ENCODE measurements at places on chromosomes 4 and X.

GRCh38 chr4:139663561-139664138, 2.0 kb upstream of the MGST2 start:
- DNase-seq = no peak

DNA sequence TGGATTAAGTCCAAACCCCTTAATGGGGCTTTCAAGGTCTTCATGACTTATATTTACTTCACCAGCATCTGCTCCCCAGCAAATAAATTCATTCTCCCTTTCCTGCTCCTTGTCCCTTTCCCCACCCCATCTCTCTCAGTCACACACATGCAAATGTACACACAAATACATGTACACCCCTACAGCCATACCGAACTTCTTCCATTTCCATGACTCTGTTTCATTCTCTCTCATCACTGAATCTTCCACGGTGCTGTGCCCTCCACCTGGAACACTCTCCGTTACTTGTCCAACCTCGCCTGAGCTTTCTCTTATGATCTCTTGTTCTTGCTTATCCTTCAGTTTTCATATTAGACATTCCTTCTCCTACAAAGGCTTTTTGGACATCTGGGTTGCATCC, 22.0 kb upstream of the RPA4 start:
- DNase-seq = no peak

DNA sequence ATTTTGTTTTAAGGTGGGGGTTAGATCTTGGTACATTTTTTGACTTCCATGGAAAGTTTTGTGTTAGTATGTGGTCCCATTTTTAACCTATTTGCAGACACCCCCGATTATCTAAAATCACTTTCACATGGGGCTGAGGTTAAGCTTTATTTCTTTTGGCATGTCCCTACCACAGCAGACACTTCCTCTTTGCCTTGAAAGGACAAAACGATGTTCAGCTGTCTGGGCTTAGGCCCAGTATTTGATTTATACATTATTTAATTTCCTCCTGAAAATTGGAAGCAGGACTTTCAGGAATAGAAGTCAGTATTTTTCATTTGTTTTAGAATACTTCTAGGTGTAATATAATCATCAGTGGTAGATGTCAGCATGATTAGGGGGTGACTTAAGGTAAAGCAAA, 112.4 kb upstream of the SPRY1 start:
- no peak for DNase-seq

- DNase-seq = no peak
Measured at GRCh38 chrX:44432641-44433040, 89.2 kb upstream of the EFHC2 start.

- no peak for DNase-seq
Measured at GRCh38 chrX:39753293-39753996, 344.3 kb downstream of the BCOR start.

DNA sequence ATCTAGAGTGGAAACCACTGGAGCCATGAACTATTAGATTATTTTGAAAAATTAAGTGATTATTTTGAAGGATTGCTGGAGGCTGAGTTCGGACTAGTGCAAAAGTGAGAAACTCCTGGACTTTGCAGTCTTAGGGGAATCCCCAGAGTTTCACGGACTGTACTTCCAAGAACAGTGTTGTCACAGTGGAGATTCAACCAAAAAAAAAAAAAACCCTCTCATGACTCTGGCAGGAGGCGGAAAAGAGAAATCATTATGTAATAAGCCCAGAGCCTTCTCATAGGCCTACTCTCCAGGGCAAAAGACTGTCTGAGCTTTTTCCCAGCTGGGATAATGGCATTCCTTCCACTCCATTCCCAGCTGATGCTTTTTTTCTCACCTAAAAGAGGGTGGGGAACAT, 16.8 kb upstream of the C4orf51 start:
- no peak for DNase-seq

DNA sequence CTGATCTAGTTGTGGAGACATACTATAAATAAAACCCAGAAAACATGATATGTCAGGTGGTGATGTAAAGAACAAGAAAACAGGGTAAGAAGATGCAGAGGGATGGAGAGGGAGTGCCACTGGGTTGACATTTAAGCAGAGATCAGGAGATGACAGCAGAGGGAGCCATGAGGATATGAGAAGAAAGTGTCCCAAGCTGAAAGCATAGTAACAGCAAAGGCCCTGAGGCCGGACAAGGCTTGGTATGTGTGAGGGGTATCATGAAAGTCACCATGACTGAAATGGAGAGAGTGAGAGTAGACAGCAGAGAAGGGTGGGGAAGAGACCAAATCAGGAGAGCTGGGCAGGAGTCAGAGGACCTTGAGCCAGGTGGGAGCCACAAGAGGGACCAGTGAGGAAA, 3.4 kb downstream of the GPKOW start:
- DNase-seq = no peak

DNA sequence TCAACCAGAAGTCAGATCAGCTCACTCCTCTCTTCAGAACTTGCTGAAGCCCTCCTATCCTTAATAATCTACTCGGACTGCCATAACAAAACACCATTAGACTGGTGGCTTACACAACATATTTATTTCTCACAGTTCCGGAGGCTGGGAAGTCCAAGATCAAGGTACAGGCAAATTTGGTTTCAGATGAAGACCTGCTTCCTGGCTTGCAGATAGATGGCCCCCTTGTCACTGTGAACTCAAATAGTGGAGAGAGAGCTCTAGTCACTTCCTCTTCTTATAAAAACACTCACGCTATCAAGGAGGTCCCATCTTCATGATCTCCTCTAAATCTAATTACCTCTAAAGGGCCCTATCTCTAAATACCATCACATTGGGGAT, 125.1 kb downstream of the CAMK2D start:
- no peak for DNase-seq

- no peak for DNase-seq
Measured at GRCh38 chr4:48190839-48191238, 56.8 kb upstream of the TXK start.

- DNase-seq = no peak
Measured at GRCh38 chr4:186700746-186701145, 22.9 kb downstream of the FAT1 start.

GRCh38 chr4:129254526-129254925, 158.6 kb downstream of the C4orf33 start:
- no peak for DNase-seq

GRCh38 chrX:51795136-51795535, 51.9 kb downstream of the GSPT2 start:
- no peak for DNase-seq

DNA sequence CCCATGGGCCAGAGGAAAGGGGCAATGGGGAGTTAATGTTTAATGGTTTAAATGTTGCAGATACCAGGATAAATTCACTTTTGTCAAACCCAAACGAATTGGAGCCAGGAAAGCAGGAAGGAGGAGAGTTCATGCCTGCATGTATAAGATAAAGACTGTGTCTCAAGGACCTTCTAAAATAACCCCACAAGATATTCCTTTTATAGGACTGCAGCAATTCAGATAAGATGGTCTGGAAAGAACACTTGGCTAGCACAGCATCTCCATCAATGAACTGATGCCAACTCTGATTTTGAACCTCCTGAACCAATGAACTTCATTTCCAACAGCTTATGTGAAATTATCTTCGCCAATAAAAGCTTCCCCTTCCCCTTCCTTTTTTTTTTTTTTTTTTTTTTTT, 31.3 kb upstream of the LONRF3 start:
- no peak for DNase-seq

GRCh38 chrX:9515489-9515888, 50.6 kb downstream of the TBL1X start:
- no peak for DNase-seq

DNA sequence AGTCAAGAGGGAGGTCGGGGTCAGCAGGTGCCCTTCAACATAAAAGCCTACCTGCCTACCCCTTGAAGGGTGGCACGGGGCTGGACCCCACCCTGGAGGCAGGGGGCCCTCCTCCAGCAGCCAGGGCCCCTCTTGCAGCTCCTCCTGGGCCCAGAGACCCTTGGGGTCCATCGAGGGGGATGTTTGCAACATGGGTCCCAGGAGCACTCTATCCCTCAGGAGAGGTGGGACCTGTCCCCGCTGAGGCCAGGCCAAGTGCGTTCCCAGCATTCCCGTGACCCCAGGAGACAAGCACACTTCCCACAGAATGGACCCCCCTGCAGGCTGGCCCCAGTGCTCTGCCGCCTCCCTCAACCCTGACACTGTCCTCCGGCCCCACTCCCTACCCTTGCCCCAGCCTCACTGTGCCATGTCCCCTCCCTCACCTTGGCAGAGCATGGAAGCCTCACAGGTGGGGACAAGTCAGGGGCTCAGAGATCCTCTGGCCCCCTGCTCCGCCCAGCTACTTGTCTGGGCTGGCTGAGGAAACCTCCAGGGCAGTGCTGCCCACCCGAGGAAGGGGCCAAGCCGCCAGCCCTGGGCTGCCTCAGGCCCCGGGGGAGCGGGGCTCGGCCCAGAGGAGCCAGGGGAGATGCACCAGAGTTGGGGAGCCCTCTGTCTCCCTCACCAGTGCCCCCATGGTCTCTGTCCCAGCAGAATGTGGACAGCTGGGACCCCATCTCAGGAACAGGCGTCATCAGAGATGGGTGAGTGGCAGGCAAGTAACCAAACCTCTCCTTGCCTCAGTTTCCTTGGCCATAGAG, 2.2 kb downstream of the MXD4 start:
- DNase-seq = no peak

DNA sequence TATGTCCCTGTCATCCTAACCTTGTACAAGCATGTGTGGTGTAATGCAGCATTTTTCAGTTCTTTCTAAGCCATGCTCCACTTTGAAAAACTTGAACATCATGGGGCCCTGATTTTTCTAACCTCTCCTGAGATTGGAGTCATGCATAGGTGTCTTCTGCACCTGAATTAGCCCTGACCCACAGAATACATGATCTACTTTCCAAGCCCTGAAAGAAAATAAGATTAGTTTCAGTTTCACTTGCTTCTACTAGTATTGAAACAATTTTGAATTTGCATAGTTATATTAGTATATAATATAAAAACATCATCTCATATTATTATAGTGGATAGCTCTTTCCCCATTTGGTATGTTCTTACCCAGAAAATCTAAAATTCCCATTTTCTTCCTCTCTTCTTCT, 178.2 kb downstream of the HS3ST1 start:
- no peak for DNase-seq

- DNase-seq = no peak
Measured at GRCh38 chrX:110046001-110046400, 43.1 kb downstream of the TMEM164 start.

DNA sequence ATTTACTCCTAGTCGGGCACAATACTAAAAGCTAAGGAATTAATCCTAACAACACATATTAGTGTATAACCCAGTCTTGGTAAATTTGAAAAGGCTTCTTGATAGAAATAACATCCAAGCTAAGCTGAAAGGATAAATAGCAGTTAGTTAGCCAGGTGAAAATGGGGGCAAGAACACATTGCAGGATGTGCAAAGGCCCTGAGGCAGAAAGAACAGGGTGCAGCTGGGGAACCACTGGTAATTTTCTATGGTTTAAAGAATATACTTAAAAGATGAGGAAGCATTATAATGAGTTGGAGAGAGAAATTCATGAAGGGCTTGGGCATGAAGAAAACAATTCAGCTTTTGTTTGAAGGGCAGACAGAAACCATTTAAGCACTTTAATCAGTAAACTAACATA, 689.0 kb downstream of the ADGRL3 start:
- DNase-seq = no peak

GRCh38 chr4:6969826-6970800, 60.5 kb downstream of the TBC1D14 start:
- no peak for DNase-seq

GRCh38 chr4:184792334-184792733, 33.4 kb downstream of the ACSL1 start:
- no peak for DNase-seq

GRCh38 chrX:102604327-102604726, 5.0 kb downstream of the ARMCX5 start:
- DNase-seq = no peak

DNA sequence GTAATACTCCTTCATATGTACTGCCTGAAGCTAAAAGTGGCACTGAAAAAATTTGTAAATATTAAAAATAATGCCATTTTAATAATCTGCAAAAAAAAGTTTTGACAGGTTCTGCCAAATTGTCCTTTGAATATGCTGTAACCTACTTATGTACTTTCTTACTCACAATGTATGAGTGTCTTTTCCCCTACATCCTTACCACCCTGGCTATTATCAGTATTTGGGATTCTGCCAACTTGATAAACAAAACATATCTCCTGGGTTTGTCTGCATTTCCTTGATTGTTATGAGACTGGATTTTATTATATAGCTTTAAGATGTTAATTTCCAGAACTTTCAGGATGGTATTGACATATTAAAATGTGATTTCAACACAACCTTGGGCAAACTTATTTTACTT, 187.9 kb downstream of the CHM start:
- DNase-seq = no peak

- DNase-seq = no peak
Measured at GRCh38 chr4:176805155-176805554, 12.4 kb upstream of the VEGFC start.

GRCh38 chr4:150619042-150619441, 37.1 kb downstream of the MAB21L2 start:
- DNase-seq = no peak

DNA sequence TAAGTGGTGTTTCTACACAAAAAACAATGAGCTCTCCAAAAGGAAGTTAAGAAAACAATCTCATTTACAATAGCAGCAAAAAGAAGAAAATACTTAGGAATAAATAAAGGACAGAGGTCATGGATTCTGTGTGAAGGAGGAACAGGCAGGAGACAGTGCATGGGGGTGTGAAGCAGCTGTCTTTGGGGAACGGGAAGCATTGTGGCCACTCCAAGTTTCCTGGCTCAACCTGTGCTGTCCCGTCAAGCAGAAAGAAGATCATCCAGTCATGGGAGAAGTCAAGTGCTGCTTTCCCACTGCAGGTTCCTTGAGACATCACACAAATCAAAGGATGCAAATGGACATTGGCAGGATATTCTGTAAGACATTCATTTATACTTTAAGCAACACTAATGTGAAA, 66.1 kb upstream of the MAML3 start:
- no peak for DNase-seq

- DNase-seq = no peak
Measured at GRCh38 chr4:169335331-169335730, 64.6 kb upstream of the SH3RF1 start.

- DNase-seq = no peak
Measured at GRCh38 chr4:79688691-79689090, 280.7 kb upstream of the GK2 start.

DNA sequence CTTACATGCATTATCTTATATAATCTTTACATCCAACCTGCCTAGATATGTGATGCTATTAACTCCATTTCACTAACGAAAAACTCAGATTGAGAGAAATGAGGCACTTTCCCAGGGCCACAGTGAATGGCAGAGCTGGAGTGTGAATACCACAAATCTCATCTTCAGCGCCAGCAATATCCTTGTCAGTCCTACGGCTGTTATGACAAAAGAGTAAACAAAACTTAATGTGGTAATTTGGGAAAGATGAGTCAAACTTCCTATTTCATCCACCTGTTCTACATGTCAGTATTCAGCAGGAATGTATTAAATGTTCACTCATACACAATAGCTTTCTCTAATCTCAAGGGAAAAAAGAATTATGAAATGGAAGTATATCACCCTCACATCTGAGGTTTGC, 56.9 kb downstream of the FAT1 start:
- DNase-seq = no peak

- no peak for DNase-seq
Measured at GRCh38 chr4:113935190-113935589, 44.3 kb downstream of the ARSJ start.

Measured in stimulated activated CD4-positive, alpha-beta T cell treated with anti-CD3 and anti-CD28 coated beads, Interleukin-15, amount 100 ng/mL, for 48 hours (primary cell).